NCI-H1694 treated with DMSO at 0.1 percent for 48 hours (cell line): ENCODE measurements at places on chromosomes 2 and 18.
A peak's percentile ranks its signal among the peaks of the same experiment; 100 is the strongest.

- no peak for DNase-seq
These were observed 131.1 kb upstream of the FAM98A start for GRCh38 chr2:33730193-33730592.

DNA sequence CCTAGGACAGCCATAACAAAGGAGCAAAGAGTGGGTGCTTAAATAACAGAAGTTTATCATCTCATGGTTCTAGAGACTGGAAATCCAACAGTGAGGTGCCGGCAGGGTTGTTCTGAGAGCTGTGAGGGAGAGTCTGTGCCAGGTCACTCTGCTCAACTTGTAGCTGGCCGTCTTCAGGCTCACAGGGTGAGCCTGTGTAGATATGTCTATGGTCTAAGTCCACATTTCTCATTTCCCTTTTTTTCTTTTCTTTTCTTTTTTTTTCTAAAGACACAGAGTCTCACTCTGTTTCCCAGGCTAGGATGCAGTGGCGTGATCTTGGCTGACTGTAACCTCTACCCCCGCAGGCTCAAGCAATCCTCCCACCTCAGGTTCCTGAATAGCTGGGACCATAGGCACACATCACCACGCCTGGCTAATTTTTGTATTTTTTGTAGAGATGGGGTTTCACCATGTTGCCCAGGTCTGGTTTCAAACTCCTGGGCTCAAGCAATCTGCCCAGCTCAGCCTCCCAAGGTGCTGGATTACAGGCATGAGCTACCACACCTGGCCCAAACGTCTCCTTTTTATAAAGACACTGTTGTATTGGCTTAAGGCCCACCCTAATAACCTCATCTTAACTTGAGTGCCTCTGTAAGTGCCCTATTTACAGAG, 142.2 kb downstream of the SP3 start:
- DNase-seq = no peak

GRCh38 chr18:35267809-35268208, 22.2 kb downstream of the ZSCAN30 start:
- no peak for DNase-seq

DNA sequence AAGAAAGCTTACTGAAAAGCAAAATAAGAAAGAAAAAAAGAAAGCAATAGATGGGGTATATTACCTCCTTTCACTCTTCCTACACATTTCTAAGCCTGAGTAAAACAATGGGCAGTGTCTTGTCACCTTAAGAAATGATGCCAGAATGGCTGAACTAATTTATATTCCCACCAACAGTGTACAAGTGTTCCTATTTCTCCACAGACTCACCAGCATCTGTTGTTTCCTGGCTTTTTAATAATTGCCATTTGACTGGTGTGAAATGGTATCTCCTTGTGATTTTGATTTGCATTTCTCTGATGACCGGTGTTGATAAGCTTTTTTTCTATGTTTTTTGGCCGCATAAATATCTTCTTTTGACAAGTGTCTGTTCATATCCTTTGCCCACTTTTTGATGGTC, 98.4 kb downstream of the SPHKAP start:
- no peak for DNase-seq

- DNase-seq = peak; percentile 57
These were observed 88.8 kb downstream of the CDC42EP3 start for GRCh38 chr2:37582481-37583220.

GRCh38 chr2:49050265-49050664, 104.0 kb downstream of the FSHR start:
- DNase-seq = no peak

DNA sequence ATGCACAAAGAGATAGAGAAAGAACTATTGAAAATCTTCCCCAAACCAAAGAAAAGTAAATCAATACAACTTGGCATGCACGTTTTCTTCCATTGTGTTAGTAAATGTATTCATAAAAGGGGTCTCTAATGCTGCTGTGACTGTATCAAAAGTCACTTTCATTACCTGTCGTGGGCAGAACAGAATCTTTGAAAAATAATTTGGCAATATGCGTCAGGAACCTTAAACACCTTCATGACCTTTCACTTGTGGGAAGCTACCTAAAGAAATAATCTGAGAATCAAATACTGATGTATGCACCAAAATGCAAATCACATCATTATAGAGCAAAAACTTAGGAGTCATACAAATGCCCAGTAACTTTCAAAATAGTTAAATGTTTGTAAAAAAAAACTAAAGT, 105.3 kb downstream of the ARL4C start:
- no peak for DNase-seq

GRCh38 chr2:75586971-75587370, 26.2 kb upstream of the EVA1A start:
- no peak for DNase-seq

DNA sequence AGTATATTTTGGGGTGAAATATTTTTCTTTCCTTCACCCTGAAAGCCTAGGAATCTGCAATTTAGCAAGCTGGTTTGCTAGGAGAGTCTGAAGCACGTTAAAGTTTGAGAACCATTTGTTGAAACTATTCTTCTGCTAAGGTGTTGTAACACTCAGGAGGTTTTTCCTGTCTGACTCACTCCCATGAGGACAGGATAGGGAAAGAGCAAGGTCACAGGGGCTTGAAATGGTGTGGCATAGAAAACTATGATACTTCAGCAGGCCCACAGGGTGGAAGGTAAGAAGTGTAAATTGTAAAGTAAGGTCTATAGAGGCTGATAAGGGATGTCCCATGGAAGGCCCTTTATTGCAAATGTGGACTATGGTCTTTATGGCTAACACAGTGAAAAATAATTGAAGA, 177.7 kb upstream of the ZC3H15 start:
- no peak for DNase-seq

DNA sequence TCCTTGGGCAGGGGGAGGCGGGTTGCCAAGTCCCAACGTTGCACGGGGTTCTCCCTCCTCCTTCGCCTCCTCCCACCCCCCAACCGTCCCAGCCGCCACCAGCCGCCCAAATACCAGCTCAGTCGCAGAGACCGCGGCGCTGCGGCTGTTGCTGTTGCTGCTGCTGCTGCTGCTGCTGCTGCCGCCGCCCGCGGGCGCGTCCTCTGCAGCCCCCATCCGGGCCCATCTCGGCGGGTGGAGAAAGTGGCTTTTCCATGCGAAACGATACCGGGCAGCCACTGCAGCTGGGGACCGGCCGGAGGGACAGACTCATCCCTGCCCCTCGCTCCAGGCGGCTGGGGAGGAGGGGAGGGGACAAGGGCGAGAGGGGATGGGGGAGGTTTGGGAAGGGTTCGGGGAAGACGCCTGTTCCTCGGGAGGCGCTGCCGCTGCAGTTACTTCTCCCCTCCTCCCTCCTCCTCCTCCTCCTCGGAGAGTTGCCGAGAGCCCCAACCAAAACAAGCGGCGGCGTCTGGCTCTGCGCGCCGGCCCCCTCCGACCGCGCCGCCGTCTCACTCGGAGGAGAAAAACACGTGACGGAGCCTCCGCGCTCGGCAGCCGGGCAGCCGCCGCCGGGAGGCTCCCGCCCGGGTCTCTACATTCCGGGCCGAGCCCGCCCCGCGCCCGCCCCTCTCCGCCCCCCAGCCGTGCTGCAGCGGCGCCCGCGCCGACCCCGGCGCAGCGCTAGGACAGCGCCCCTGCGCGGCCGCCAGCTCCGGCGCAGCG, at the start of gene IRS1:
Gene IRS1, minus strand, starts transcription at position 610 of the 765 bp plus-strand sequence. CDS start 1,082 bp downstream, outside the sequence.
- peak; percentile 46 for DNase-seq

DNA sequence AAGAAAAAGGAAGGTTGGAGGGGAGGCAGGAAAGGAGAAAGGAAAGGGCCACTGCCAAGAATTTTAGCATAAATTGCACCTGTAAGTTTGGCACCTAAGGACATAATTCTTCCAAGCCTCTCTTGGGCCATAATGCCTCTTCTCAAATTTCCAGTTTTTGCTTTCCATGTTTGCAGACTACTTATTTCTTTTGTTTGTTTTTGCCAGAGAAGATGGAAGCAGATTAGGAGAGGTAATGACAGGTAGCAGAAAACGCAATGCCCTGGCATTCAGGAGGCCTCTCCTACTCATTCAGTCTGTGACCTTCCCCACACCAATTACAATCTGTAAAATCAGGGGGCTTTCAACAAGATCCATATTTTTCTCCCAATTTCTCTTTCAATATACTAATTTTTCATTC, 56.8 kb downstream of the MRPL33 start:
- no peak for DNase-seq

DNA sequence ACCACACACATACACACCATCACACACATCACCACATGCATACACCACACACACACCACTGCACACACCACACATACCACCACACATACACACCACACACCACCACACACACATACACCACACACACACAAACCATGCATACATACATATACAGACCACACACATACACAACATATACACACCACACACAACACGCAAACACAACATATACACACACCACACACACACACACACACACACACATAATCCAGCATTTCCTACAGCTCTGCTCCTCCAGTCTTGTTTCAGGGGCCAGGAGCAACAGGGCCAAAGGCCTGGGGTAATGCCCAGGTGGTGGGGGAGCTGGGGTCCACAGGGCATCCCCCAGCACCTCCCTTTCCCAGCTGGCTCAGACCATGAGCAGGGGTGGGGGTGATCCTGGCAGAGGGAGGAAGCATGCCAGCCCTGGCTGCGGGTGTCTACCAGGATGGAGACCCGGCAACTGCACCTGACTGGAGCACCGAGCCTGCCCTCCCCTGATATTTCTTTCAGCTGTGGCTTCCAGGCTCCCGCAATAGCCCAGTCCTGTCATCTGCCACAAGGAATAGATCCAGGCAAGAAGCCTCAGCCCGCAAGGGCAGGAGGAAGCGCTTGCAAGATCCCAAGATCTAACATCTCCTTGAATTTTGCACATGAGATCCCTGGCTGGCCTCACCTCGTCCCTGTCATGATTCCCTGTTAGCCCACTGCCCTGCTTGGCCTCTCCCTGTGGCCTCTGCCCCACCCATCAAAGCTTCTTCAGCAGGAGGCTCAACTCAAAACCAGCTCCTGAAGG, 196.9 kb downstream of the TNS1 start:
- DNase-seq = no peak

GRCh38 chr2:4782647-4783046, 909.5 kb upstream of the SOX11 start:
- DNase-seq = no peak

GRCh38 chr18:26335156-26335555, 108.9 kb downstream of the TAF4B start:
- no peak for DNase-seq

GRCh38 chr2:64424416-64424987, 29.5 kb upstream of the LGALSL start:
- DNase-seq = no peak

DNA sequence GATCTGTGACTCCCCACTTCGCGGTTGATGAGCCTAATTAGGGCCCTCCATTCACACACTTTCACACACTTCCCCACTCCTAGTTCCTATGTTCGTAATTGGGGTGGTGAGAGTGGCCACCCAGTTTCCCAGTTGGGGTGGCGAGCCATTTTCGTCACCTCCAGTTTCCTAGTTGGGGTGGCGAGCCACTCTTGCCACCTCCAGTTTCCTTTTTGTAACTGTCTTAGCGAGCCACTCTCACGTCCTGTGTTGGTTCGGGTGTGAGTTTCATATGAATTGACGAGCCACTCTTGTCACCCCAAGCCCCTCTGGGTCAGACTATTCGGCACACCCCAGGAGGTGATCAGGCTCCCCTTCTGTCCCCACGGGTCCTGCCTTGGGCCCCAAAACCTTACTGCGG, 14.0 kb downstream of the CYP20A1 start:
- DNase-seq = no peak

GRCh38 chr18:13811993-13812392, 12.0 kb upstream of the MC5R start:
- no peak for DNase-seq

DNA sequence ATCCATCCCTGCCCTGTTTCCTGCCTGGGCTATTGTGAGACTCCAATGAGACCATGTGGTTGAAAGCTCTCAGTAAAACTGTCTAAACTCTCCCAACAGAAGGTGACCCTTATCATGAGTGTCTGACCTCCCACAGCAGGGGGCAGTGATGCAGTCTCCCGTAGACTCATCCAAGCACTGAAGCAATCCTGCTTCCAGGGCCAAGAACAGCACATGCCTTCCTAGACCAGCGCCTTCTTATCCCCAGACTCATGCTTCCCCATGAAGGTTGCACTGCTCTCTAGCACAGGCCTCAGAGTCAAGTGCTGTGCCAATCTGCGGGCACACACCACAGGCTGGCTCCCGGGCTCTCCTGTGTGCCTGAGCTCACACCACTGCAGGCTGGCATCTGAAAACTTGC, 112.3 kb downstream of the TNS1 start:
- DNase-seq = no peak

DNA sequence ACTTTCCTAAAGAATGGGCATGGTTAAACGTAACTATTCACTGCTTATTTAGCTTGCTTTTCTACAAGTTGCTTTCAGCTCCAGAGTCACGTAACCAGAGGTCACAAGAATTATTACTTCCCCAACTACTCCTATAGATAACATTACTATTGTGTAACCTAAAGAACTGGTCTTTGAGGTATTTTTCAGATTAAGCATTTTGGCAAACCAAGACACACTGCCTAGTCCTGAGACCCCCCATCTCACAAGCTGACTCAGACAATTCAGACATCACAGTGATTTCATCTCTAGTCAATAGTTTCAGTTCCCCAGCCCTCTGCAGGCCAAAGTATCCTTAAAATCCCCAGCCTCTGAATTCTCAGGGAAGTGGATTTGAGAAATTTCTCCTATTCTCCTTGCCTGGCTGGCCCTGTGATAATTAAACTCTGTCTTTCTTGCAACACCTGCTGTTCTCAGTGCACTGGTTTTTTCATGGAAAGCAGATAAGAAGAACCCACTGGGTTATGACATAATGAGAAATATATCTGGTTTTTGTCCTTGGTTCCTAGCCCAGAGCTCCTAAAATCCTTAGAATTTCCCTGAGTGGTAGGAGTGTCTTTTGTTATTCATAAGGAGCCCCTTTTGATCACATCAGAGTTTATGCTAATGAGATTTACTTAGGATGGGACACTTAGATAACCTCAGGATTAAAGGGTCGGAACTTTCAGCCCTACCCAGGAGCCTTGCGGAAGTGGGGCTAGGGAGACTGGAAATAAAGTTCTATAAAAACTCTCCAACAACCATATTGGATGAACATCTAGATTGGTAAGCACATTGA, 1310.8 kb upstream of the CHAC2 start:
- no peak for DNase-seq

- DNase-seq = no peak
These were observed 16.1 kb downstream of the IL36A start for GRCh38 chr2:113021312-113021711.
